ENCODE measurements at places on chromosomes 7 and 10.

- DNase-seq = no peak
These were observed 2.6 kb downstream of the HYCC1 start for GRCh38 chr7:23011222-23011924.

DNA sequence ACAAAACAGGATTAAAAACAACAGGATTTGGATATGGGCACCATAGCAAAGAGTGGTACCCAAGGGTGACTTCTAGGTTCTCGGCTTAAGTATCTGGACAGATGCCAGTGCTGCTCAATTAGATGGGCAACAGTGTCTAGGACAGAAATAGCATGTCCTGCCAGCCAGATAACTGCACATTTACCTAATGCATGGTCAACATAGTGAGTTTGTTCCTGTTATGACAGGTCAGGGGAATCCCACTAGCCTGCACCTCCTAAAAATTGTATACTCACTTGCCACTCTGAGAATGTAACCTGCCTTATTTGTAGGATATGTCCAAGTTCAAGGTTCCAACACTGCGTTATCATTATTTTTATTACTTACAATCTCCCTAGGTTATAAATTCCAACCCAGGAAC lies 471.7 kb downstream of the GRM8 start:
- DNase-seq = no peak

DNA sequence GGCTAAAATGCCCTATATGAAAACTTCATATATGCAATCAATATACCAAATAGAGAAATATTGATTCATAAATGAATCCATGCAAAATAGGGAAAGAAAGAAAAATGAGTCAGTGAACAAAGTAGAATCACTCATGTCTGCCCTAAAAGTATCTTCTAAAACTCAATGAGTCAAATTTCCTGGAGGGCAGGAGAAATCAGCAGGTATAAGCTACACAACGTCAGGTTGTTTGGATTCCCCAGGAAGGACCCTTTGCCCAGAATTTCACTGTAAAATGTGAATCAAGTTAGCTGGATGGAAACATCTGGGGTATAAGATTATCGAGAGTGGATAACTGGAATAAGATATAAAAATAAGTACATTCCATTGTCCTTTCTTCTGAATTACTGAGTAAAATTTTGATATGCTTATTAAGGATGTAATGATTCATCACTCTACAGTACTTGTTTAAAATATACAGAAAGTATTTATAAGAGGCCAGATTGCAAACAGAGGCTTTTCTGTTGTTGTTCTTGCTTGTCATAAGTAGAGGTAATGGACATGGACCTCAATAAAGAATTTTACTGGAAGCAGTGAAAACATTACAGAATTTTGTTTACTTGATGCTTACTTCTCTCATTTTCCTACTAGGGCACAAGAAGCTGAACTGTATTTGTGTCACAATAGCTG lies 99.0 kb downstream of the AGMO start:
- no peak for DNase-seq

DNA sequence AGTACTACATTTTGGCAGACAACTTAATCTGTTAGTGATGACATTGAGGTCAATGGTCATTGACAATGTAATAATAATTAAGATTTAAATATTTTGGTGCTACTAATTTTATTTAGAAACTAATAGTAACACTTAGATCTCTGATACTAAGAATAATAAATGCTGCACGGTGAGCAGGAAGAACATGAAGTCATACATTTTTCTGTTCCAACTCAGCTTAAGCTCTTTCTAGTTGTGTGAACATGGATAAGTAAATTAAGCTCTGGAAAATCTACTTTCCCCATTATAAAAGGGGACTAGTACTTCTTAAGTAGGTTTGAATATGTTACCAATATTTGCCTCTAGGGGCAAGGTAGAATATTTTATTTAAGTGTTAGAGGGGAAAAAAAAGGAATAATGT lies 65.9 kb upstream of the MEOX2 start:
- DNase-seq = no peak

DNA sequence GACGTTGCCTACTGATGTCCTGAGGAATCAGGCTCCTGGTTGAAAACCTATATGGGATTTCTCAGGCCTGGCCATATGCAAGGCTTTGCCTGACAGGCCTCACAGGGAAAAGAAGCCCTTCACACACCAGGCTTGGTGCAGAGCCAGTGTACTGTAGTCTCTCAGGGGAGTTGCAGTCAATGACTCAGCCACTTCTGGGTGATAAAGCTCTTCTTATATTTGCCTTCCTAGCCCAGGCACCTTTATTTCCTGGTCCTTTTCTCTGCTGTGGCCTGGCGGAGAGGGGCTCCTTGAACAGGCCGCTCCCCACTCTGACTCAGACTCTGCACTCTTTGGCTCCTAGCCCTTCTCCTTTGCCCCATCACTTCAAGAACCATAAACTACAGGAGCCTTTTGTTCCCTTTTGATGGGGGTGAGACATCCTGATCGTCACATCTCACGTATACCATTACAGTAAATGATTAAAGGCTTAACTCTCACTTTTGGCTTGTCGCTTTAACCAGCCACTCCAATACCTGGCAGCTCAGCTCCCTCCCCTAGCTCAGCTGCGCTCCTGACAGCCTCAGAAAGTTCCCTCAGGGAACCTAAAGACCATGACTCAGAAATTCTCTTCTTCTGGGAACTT lies 33.5 kb downstream of the DPY19L1 start:
- no peak for DNase-seq

GRCh38 chr10:26177341-26177740 lies 39.2 kb upstream of the GAD2 start:
- DNase-seq = no peak

- DNase-seq = no peak
These were observed 4.6 kb downstream of the BRI3 start for GRCh38 chr7:98286093-98286539.

DNA sequence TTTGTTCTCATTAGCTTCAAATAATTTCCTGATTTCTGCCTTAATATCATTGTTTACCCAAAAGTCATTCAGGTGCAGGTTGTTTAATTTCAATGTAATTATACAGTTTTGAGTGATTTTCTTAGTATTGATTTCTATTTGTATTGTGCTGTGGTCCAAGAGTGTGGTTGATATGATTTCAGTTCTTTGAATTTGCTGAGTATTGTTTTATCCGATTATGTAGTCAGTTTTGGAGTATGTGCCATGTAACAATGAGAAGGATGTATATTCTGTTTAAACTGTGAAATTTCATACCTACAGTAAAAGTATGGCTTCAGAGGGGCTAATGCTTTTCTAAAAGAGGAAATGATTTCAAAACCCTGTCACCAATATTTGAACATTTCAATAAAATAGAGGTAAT lies 17.4 kb upstream of the GRM8 start:
- no peak for DNase-seq

DNA sequence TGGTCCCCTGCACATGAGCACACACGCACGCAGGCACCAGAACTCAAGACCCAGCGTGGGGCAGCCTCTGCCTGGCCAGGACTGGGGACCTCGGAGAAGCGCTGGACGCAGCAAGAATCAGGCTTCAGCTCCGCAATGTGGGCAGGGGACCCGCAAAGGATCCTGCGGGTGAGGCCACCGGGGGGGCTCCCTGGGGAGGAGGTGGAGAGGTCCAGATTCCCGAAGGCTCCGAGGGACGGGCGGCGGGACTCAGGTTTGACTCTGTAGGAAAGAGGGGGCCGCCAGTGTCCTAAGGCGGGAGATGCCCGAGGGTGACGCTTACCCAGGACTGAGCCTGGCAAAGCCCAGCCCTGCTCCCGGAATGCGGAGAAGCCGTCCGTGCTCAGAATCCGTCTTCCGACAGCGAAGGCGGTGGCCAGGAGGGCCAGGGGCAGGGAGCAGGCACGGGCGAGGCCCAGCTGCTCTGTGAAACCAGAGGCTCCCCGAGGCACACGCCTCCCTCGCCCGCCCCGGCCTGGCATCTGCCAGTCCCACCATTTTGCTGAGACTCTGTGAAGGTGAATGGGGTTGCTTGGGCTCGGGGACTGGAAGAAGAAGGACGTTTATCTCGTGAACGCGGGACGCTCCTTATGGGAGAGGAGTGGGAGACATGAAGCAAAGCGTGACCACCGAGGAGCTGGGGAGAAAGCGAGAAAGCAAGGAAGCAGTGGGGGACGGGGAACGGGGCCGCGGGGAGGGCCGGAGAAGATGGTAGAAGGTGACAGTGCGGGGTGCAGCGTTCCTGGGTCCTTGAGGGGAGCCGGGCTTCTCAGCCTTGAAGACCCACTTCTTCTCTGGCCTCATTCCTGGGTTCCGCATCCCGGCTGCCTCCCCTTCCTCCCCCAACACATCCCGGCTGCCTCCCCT lies 489.2 kb downstream of the PTPRN2 start:
- DNase-seq = no peak

DNA sequence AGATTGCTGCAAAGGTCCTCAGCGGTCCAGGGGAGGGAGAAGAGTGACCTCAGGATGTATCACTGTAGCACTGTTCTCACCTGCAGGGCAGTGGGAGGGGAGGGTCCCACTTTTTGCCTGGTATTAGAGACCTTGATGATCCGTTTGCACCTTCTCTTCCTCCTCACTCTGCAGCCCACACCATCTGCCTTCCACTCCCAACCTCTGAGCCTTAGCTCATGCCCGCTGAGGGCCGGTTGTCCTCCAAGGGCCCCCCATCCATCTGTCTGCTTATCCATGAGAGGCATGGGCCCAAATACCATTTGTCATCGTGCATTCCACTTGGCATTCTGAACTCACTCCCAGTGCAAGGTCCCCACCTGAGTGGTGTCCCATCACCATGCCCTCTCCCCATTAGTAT lies 64.6 kb upstream of the PCBD1 start:
- DNase-seq = no peak

GRCh38 chr7:118938845-118939244 lies 714.3 kb downstream of the ANKRD7 start:
- DNase-seq = no peak

- DNase-seq = no peak
These were observed 4.4 kb upstream of the SEPHS1 start for GRCh38 chr10:13352519-13352918.

DNA sequence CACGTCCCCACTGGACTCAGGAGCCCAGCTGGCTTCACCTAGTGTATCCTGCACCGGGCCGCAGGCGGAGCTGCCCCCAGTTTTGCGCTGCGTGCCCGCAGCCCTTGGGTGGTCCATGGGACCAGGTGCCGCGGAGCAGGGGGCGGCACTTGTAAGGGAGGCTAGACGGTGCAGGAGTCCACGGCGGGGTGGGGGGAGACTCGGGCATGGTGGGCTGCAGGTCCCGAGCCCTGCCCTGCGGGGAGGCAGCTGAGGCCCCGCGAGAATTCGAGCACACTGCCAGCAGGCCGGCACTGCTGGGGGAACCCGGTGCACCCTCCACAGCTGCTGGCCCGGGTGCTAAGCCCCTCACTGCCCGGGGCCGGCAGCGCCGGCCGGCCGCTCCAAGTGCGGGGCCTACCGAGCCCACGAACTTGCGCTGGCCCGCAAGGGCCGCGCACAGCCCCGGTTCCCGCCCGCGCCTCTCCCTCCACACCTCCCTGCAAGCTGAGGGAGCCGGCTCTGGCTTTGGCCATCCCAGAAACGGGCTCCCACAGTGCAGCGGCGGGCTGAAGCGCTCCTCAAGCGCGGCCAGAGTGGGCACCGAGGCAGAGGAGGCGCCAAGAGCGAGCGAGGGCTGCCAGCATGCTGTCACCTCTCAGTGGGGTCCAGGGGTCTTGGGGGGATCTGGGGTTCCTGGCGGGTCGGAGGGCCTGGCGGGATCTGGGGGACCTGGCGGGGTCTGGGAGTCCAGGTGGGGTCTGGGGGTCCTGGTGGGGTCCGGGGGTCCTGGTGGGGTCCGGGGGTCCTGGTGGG lies 81.4 kb downstream of the VIPR2 start:
- DNase-seq = no peak

- DNase-seq = no peak
These were observed 109.3 kb downstream of the SEMA3C start for GRCh38 chr7:80809545-80809944.

- no peak for DNase-seq
These were observed 391.6 kb downstream of the INHBA start for GRCh38 chr7:41311301-41311700.

Data from NCI-H2081 treated with DMSO at 0.1 percent for 48 hours (cell line).